ENCODE measurements at places on chromosomes 3 and 15.

- DNase-seq: no peak
These were observed 10.5 kb upstream of the PIK3CB start for GRCh38 chr3:138845181-138845601.

GRCh38 chr3:170584585-170585007 lies 1.3 kb downstream of the SLC7A14 start:
- no peak for DNase-seq

GRCh38 chr3:94481226-94481898 lies 418.5 kb downstream of the NSUN3 start:
- DNase-seq: no peak

GRCh38 chr3:108234387-108234957 lies 12.2 kb upstream of the IFT57 start:
- DNase-seq: no peak

DNA sequence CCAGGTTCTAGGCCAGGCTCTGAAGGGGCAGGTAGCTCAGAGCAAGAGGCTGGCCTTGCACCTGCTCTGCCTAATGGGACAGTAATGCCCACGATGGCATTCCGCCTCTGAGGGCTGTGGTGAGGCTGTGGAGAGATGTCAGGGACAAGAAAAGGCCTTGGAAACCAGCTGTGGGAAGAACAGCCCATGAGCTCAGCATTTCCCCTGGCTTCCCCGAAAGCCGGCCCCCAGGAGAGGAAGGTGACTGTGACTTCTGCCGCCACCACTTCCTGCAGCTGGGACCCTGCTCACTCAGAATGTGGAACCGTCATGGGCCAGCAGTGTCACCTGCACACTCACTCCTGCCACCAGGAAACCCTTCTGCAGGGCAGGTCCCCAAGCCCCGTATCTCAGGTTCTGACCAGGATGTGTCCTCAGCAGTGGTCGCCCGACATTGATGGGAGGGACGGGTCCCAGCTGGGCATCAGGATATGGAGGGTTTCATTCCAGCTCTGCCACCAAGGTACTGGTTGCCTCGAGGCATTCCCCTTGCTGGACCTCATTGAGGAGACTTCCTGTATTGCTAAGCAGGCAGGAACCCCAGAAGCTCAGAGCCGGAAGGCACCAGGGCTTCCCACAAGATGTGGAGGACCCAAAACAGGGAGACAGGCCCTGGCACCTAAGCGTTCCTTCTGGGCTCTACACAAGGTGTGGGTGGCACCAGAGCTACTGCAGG lies 30.7 kb downstream of the SEMA7A start:
- no peak for DNase-seq

DNA sequence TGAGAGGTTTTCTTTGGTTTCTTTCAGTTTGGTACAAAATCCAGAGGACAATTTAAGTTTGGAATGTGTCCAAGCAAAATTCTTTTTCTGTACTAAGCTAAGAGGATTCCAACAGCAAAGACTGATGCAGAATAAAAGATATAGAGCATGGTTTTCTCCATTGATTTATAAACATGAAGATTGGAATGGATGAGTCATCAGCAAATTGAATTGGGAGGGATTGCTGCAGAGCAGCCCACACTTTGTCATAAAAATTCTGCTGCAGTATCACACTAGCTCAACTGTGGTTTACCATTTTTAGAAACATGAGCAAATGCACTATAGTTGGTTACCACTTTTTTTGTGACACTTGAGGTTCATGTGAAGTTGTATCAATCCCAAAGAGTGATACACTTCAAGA lies 16.1 kb upstream of the LARP6 start:
- peak; percentile 70 for DNase-seq

DNA sequence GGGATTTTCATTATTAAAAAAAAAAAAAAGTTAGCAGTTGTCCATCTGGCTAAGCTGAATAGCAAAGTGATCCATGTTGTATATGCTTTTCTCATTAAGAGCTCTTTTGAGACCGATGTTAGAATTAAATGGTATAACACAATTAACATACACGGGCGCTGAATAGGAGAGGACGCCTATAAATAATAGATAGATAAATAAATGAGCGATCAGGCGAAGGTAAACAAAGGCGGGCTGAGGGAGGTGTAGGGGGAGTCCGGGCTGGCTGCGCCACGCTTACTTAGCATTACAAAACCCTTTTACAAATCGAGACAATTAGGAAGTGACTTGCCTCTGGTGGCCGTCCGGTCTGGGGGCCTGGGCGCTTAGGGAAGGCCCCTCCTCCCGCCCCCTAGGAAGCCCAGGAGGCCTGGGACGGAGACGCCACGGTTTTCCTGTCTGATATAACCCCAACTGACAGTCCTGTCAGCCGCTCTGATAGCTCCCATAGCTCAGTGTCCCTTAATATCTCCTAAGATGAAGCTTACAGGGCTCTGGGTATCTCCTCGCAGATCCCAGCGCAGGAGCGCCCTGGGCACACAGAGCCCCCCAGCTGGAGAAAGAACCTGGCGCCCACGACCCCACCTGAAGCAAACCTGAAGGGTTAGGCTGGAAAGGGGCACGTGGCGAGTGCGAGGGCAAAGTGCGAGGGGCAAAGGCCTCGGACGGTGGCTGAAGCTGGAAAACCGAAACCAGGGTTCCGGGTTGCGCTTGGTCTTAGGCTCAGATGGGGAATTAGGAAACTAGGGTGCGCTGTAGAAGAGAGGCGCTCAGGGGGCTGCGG lies 3.6 kb downstream of the SOX14 start:
- no peak for DNase-seq

DNA sequence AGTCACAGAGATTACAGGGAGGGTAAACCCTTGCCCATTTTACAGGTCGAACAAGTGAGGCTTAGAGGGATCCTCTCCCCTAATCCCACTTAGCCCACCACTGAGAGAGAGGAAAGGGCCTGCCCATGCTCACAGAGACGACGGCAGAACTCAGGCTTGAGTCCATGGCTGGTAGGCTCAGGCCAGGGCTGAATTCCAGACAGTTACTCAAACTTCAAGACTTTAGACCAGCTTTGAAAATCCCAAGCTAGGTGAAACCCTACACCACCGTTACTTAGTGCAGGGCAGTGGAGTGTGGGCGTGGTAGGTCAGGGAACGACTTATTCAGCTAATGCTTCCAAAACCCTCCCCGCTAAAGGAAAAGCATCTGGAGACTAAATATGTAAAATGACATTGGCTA lies 16.4 kb downstream of the GRIP2 start:
- no peak for DNase-seq

DNA sequence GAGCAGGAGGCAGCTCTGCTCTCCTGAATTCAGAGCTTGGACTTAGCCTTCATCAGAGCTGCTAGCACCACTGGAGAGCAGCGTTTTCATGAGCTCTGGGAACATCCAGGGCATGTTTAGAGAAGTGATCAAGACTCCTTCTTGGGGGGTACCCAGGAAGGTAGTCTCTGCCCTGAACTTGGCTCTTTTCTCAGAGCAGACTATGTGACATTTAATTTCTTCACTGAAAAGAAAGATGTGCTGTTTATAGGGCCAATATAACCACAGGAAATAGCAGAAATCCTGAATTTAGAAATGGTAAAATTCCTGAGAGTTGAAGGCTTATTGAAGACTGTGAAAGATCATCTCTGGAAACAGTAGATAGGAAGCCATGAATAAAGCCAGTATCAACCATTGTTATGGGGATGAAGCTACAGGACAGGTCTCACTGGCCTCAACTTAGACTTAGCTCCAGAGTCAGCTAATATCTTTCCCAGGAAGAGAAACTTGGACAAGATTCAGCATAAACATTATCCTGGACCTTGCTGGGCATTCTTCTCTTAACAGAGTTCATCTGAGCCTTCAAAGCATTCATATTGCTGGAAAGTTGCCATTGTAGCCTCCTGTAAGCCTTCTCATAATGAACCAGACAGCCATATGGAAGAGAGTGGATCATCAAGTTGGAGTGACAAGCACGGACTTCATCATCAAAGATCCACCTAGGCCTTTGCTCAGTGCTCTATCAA lies 386.6 kb upstream of the THBS1 start:
- DNase-seq: no peak

DNA sequence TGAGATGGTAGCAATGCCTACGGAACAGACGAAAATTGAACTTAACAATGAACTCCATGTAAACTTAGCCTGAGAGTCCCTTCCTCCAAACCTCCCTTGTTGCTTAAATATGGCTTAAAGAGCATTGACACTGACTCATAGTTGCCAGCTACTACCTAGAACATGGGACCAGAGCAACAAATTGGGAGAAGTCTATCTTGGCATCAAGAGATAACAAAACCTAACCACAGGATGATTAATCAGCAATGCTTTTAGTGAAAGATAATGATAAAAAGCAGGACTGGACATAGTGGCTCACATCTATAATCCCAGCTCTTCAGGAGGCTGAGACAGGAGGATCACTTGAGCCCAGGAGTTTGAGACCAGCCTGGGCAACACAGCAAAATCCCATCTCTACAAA lies 117.8 kb upstream of the MNS1 start:
- no peak for DNase-seq

- DNase-seq: no peak
These were observed 24.8 kb downstream of the ATR start for GRCh38 chr3:142553741-142554140.

- DNase-seq: peak; percentile 71
These were observed 87.3 kb upstream of the CGNL1 start for GRCh38 chr15:57288926-57289580.

DNA sequence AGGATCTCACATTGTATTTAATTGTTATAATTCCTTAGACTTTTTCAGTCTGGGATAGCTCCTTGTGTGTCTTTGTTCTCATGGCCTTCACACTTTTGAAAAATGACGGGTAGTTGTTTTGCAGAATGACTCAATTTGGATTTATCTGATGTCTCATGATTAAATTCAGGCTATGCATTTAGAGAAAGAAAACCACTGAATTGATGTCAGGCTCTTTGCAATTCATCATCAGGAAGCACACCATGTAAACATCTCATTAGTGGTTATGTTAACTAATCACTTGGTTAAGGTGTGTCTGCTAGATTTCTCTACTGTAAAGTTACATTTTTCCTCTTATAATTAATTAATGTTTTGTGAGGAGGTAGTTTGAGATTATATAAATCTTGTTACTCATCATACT lies 8.0 kb upstream of the SLC22A13 start:
- DNase-seq: no peak

GRCh38 chr15:43329217-43329959 lies 985 bp downstream of the LCMT2 start:
- peak; percentile 9 for DNase-seq

DNA sequence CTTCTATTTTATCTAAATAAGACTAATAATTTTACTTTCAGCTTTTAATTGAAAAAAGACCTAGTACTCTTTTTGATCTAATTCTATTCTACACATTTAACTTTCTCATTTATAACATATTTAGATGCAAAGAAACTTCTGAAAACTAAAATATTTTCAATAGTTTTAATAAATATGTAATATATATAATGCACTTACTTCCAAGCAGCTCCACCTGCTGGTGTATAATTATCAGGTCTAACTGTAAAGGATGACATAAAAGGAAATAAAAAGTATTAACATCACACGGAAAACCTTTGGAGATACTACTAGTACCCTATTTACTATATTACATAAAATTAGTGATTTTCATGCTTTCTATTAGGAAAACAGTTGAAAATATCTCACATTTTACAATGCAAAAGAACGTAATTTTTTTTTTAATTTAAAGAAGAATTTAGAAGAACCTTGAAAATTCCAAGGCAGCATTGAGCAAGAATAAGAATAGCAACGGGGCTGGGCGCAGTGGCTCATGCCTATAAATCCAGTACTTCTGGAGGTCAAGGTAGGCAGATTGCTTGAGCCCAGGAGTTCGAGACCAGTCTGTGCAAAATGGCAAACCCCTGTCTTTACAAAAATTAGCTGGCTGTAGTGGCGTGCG lies 10.2 kb downstream of the PLSCR5 start:
- DNase-seq: no peak

DNA sequence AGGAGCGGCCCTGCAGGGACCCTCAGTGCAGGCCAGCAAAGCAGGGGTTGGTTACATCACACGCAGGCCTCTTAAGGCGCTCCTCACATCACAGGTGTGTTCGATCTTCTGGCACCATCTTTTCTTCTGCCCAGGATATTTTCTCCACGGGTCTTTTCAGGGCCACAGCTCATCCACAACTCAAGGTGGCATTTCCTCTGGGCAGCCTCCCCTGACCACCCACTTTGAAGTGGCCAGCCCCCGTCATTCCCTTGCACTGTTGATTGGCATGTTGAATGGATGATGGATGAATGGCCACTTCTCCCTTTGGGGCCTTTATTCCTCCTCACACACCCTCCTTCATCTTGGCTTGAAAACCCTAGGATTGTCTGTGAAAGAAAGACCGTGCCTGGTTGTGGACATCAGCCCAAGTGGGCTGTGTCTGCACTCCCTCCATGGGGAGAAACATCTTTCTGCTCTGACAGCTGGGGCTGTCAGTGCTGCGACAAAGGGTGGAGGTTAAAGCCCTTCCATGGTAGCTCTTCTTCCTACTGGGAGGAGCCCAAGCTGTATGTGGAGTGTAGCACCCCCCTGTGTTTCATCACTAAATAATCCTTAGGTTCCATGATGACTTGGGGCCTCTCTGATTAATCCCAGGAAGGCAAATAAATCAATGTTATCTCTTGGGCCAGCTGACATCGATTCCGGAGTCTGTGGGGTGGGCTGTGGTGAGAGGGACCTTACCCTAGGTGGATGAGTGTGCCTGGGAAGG lies 102.5 kb downstream of the EPHB1 start:
- no peak for DNase-seq

DNA sequence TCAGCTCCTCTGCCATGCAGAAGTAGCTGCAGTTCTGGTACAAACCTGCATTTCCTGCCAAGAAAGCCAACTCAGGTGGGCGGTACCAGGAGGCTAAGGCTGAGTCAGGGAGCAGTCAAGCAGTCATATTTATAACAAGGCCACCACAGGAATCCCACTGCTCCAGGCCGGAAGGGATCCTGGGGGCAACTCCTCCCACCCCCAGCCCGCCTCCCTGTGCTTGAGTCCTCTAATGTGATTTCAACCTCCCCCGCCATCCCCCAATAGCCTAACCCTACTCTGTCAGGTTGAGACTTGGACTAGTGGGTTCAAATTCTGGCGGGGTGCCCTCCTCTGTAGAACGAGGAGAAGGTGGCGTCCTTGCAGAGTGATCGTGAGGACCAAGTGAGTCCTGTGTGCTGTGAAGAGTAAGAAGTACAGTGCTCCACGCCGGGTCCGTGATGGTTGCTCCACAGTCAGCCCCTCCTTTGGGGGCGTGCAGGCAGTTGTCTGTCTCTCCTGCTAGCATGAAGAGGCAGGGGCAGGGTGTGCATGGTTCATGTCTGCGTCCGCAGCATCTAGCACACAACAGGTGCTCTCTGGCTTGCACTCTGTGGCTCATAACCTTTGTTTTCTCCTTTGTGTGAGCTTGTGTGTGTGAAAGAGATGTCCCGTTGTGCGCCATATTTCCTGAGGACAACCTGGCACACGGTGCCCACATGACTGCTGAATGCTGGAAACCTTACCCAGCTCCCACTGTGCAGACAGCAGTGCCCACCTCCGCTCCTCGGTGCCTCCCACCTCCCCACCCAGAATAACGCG lies 78.3 kb downstream of the SMAD6 start:
- no peak for DNase-seq

All from GM04503 (cell line).